DMS79 treated with DMSO at 0.1 percent for 48 hours (cell line): ENCODE measurements at places on chromosomes 11 and 22.

DNA sequence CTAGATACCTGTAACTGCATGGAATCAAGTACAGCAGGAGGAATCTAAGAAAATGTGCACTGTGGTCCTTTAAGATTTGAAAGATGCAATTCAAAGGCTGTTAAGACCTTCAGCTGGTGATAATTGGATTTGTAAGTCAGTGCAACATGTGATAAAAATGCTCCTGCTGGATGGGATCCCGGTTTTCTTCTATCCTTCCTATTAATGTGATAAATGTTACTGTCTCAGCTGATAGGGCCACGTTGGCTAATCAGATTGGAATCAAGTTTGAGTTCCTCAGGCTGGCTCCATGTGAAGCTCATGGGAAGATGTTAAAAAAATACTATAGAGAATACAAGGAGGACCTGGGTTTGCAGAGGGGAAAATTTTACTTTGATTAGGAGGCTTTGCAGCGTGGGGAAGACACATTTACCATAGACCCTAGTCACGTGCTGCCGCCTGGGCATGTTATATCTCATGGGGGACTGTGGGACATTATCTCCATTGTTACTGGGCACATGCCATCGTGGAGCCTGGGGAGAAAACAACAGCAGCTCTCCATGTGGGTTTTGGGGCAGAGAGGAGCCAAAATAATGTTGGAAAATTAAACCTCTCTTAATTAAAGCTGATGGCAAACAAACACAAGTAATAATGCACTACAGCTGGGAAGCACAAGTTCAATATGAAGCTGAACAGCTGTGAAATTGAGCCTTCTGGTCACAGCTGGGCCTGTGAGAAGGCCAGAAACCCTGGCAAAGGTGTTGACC, 652.5 kb downstream of the NTM start:
- no peak for DNase-seq

DNA sequence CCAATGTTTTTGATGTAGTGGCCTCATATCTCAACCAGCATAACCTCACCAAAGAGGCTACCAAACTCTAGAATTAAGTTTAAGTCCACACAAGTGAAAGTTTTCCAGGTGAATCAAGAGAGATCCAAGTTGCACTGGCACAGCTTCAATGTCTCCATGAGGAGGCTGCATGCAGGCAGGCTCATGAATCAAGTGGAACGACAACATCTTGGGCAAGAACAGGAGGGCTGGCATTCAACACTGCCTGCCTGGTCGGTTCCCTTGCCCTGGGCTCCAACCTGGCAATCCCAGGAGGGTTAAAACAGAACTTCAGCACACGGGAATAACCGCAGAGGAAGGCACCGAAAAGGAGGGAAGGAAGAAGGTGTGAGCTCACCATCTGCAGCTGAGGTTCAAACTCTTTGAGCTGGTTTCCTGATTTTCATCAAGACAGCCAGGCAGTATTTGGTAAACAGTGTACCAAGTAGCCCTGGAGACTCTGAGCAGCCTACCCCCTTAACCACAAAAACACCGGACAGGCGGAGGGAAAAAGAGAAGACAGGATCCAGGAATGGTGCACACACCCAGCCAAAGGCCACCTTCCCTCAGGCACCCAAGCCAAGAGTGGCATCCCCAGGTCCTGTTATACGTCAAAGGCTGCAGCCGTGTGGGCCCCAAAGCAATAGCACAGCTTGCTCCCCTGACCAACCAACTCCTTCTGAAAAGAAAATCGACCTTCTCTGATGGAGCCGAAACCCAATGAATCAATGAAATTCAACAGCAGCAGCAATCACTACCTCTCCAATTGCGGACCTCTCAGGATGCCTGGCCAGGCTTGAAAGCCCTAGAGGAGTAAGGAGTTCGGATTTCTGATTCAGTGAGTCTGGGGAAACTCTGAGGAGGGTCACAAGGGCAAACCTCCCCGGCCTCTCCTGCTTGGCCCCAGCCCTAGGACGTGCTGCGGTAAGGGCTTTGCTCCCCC, 1.3 kb downstream of the PACSIN2 start:
- no peak for DNase-seq

DNA sequence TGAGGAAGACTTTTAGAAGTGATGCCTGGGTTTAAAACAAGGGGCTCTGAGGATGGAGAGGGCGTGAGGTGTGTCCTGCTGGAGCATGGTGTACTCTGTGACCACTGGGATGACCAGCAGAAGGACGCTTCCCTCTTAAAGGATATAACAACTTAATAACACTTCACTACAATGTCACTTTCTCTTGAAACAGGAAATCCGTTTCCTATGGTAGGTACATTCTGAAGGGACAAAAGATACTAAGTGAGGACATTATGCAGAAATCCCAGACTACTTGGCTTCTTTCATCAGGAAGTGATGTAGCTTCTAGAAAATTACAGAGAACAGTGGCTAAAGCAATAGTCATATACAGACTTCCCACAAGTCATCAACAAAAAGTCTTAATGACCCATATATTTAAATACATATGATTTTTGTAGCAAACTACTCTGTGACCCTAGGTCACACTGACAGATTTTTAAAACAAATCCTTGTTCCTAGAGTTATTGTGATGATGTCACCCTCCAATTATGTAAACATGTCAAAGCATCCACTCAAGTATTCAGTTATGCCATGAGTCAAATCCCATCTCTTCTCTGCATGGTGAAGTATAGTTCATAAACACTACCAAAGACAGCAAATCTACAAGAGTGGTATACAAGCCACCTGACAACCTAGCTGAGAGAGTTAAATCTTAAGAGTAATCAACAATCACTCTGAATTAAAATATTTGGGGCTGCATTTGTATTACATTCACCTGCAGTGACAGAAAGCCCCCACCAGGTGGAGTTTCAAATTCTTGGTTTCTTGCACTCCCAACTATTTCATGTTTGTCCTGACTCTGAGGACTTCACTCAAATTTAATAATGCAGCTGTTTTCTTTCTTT, 32.8 kb downstream of the PITPNB start:
- DNase-seq, result no peak

GRCh38 chr11:77204754-77205466, 76.9 kb downstream of the MYO7A start:
- no peak for DNase-seq

GRCh38 chr11:95072948-95073347, 6.2 kb downstream of the SRSF8 start:
- no peak for DNase-seq

DNA sequence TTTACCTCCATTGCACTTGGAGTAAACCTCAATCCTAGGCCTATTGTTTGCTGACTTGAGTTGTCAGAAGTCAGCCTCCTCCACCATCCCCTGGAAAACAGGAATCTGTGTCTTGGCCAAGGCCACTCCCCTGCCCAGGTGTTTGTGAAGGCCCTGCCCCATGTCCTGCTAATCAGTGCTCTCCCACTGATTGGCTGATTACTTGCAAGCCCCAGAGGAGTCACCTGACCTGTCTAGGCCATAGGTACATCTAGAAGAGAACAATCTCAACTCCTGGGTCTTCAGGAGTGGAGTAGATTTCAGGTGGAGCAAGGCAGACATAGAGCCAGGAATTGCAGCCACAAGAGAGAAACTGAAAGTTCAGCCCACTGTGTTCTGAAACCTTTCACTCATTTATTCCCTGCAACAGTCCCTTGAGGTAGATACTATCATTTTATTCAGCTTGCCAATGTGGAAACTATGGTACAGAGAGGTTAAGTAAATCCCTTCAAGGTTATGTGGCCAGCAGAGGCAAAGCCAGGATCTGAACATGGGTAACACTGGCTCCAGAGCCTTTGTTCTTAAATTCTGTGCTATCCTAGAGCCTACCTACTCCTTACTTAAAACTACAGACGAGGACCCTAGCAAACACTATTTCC, 10.4 kb downstream of the OAF start:
- no peak for DNase-seq

DNA sequence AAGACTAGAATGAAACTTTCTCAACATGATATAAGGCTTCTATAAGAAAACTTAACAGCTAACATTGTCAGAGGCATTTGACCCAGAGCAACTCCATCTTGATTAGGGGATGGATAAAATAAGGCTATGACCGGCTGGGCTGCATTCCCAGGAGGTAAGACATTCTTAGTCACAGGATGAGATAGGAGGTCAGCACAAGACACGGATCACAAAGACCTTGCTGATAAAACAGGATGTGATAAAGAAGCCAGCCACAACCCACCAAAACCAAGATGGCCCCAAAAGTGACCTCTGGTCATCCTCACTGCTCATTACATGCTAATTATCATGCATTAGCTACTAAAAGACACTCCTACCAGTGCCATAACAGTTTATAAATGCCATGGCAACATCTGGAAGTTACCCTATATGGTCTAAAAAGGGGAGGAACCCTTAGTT, 135.2 kb downstream of the TTC28 start:
- no peak for DNase-seq

GRCh38 chr11:65107751-65108468, 3.8 kb upstream of the TM7SF2 start:
- DNase-seq, result no peak

- DNase-seq, result no peak
Measured at GRCh38 chr11:19433367-19433766, 192.6 kb upstream of the E2F8 start.

DNA sequence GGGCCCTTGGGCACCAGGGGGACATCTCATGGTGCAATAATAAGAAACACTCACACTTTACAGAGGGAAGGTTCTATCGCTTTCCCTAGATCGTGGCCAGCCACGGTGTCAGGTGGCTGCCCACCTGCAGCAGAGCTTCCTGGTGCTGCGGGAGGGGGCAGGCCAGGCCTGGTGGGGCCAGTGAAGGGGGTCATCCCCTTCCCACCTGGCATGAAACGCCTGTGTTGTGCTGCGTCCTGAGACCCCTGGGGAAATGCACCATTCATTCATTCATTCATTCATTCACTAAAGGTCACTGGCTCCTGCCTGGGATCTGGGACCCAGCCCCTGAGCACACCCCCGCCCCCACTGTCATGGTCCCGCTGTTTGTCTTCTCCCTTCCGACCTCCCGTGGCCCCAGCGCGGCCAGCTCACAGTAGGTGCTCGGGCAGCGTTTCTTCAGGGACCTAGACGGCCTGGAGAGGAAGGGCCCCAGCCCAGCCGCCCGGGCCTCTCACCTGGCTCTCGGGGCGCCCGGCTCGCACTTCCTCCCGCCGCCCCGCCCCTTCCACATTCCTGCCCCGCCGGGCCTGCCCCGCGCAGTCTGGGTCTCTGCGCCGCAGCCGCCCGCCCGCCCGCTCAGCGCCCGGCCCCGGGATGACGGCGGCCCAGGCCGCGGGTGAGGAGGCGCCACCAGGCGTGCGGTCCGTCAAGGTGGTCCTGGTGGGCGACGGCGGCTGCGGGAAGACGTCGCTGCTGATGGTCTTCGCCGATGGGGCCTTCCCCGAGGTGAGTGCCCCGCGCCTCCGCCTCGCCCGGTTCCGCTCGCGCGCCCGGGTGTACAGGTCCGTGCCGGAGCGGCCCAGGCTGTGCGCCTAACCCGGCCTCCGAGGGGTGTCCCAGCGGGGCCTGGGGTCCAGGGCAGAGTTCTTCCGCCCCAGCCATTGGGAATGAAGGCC, at the start of gene RHOD:
TSS of gene RHOD (plus strand) at position 581 of the 938 bp plus-strand sequence. CDS start at position 637, 56 bp downstream.
- DNase-seq, result no peak

- no peak for DNase-seq
Measured at GRCh38 chr11:113454455-113454854, 20.7 kb downstream of the DRD2 start.

DNA sequence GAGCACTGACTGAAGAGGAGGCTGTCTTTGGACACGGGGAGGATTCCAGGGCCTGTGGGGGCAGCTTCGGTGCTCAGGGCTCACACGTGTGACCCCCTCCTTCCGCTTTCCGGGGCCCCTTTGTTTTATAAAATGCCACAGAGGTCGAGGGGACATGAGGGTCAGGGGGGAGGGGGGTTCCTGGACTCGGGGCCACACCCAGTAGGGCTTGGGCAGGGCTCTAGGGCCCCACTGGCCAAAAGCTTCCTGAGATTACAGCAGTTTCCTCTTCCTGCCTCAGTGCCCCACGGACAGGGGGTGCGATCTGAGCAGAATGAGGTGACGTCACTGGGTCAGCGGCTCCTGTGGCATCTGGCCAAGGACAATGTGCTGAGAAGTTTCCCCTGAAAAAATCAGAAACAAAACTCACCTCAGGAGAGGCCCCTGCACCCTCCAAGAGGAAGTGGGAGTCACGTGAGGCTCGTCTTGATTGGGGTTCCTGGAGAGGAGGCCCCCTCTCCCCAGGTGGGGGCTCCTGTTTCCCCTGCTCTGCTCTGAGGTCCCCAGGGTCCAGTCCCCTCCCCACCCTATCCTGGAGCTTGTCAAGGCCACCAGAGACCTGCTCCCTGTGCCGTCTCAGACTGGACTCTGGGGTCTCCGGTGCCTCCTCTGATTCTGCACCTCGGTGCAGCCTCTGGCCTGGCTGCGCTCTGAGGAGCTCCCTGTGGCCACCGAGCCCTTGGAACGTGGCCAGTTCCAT, 6.4 kb upstream of the IFITM3 start:
- DNase-seq, result no peak

GRCh38 chr11:1300121-1300520, 9.3 kb downstream of the TOLLIP start:
- no peak for DNase-seq

DNA sequence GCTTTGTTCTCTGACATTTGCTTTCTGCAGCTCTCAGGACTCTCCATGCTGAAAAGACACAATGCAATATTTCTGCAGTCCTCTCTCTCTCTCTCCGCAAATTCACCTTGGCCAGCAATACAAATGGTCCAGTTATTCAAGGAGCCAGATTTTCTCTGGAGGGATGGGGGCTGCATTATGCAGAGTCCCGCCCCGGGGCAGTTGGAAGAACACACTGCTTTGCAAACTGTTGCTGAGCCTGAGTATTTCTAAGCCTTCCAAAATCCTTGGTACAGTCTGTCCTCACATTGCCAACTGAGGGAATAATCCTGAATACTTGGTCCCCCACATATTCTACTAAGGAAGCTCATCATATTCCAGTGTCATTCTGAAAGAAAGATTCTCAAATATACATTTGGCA, 94.3 kb upstream of the ZC3H12C start:
- no peak for DNase-seq

GRCh38 chr22:19854778-19855503, at the start of the genes GNB1L and RTL10:
Gene GNB1L (minus strand): TSS chr22:19854874. CDS start chr22:19821355, 33,519 bp downstream.
Gene RTL10 (minus strand): TSS chr22:19854874. CDS start chr22:19852261, 2,613 bp downstream.
- DNase-seq, result peak; percentile 77

- no peak for DNase-seq
Measured at GRCh38 chr11:20771681-20772080, 102.3 kb downstream of the NELL1 start.

- peak; percentile 11 for DNase-seq
Measured at GRCh38 chr11:112584672-112585071, 324.0 kb upstream of the PLET1 start.

DNA sequence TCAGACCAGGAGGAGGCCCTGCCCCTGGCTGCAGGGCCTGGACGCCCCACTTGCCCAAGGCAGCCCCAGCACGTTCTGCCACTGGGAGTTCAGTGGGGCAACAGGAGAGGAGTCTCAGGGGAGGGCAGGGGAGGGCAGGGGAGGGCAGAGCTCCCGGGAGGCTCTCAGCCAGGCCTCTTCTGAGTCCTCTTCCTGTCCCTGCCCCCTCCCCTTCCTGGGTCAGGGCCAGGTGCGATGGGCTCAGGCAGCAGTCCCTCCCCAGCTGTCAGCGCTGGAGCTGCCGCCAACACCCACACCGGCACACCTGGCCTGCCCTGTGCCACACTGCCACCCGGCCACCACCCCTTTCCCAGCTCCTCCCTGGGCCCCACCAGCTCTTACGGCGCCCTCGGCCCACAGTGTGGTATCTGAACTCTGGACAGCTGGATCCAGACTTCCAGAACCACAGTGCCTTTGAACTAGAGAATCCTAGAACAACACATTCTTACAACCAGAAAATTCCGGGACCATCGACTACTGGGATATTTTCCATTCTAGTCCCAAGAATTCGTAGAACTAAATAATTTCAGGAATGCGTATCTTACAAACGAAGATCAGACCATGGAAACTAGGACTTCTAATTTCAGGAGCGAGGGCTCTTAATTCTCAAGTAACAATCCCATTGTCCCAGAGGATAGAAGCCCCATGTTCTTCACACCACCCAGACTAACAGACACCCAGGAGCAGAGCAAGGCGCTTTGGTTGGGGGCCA, 21.8 kb downstream of the RPL3 start:
- DNase-seq, result peak; percentile 28
